Jurkat, Clone E6-1 (cell line): ENCODE measurements at places on chromosomes 12 and 14.

DNA sequence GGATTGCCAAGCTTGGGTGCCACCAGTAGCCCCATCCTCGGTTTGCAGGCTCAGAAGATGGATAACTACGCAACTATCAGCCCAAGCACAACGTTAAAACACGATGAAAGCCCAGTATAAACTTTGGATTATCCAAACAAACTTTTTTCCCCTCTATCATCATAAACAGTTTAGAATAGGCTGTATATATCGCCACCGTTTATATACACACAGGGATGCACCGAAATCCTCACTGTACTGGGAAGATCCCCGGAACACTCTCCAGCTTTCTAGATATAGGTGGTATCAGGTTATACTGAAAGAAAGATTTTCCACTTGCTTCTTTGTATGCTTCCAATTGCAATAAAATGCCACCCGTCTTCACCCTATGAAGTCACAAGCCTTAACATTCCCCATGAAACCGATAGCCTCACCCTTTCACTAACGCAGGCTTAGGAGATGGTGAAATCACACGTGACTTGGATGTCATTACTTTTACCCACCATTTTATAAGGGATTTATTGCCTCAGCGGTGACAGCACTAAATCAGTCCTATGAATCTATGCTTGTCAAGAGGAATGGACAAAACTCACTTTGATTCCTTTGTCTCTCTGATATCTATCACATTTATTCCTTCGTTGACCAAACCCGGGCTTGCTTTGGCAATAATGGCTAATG, 207.6 kb upstream of the FOXN3 start:
- DNase-seq = no peak

DNA sequence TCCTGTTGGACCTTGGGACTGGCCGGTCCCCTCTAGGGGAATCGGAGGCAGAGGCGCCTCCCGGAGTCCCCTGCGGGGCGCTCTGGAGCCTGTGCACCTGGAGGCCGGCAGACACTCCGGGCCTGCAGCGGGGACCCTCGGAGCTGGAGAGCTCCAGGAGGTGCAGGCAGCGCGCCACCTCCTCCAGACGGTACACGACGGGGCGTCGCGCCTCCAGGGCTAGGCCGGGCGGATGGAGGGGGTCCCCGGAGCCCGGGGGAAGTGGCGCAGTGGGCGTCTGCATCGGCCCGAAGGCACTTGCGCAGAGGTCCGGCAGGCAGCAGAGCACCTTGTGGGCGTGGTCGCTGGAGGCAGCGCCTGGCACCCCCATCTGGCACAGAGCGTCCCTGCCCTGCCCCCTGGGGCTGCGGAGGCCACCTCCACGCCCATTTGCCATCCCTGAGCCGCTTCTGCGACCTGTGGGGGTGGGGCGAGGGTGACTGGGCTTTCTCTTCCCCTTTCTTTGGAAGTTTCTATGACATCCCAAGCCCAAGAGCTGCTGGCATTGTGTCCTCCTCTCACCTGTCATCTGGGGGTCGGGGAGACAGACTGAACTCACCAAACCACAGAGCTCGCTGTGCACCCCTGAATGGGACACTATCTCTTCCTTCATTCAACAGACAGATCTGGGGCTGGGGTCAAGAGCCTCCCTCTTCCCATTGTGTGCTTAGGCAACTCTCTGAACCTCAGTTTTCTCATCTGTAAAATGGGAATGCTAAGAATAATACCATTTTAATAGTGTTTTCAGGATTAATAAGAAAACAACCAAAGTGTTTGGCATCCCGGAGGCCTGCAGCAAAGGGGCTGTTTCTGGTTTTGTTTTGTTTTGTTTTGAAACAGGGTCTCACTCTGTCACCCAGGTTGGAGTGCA, 37.5 kb upstream of the CORO1C start:
- DNase-seq = no peak

DNA sequence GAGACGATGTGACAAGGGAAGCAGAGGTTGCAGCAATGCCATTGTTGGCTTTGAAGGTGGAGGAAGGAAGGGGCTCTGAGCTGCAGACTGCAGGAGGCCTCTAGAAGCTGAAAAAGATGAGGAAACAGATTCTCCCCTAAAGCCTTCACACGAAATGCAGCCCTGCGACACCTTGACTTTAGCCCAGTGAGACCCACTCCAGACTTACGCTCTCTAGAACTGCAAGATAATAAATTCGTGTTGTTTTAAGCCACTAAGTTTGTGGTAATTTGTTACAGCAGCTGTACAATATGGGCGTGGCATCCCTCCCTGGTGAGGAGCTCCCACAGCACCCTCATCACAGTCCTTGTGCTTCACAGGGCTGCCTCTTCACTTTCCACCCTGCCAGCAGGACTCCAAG, 53.2 kb downstream of the GOLGA5 start:
- peak; percentile 67 for DNase-seq

DNA sequence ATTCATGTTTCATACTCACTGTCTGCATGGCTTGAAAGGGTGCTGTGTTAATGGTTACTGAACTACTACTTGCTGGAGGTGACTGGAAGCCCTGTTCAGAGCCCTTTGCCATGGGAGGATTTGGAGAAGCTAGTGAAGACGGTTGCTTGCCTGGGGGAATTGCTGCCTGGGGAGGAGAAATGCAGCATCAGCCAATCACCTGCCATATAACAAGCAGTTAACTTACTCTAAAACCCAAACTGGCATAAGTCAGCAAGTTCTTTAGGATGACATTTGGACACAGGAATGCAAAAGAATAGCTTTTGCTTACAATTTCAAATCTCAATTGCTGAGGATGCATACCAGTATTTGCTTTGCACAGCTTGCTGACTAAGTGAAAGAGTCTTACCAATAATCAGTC, 23.4 kb upstream of the IPO8 start:
- no peak for DNase-seq

DNA sequence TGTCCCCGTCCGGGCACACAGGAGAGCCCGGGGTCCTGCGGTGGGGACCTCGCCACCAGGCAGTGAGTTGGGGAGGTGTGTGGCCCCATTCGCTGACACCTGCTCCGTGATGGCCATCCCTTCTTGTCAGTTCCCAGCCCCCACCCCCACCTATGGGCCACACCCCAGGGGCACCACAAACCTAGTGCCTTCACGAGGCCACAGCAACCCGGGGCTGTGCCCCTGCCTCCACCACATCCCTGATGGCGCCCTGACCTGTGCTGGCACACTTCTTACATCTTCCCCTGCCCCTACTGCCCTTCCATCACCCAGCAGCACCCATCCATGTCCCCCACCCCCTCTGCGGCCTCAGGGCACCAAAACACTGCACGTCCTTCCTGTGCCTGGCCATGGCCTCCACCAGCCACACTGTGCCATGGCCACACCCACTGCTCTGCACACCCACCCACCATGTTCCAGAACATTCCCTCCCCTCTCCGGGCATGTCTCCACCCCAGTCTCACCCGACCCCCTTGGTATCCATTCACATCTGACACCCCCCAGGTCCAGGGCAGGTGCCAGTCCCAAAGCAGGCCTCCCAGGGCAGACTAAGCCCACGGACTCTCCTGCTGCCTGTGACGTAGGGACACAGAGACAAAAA, 24.4 kb downstream of the JAG2 start:
- no peak for DNase-seq
